ENCODE measurements at places on chromosomes 4 and X.

DNA sequence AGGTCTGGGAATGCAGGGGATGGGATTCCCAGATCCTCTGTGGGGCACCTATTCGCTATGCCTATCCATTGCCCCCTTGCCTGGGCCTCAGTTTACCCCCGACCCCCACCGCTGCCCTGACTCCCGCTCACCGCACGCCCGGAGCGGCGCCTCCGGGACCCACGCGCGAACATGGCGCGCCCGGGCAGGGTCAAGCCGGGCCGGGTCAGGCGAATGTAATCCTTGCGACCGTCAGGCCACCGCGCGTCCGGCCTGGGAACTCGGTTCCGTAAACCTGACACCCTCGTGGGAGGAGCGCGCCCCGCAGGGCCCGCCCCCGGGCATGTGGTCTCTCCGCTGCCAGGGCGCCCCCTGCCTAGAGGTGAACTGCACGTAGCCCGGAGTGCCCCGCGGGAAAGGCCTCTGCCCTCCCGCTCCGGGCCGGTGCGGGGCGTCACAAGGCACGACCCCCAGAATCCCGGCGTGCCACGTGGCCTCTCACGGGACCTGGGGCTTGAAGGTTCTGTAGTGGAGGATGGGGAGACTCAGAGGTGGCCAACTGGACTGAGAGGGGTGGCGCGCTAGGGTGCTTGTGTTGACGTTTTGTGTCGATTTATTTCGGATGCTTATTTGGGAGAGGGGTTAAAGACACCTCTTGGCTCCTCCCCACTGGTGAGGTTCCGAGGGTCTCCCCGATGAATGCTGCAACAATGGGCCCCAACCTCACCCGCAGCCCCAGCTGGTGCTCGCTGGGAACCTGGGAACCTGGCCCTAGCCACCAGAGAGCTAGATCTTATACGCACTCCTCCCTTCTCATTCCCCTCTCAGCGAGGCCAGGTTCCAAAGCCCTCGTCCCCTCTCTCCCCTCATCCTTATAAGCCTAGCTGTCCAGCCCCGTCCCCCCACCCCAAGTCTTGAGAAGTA lies at the start of gene PRICKLE3:
TSS of gene PRICKLE3 (minus strand) at position 249 of the 903 bp plus-strand sequence. CDS start at position 173, 76 bp downstream.
- DNase-seq, result no peak

- DNase-seq, result peak; percentile 5
These were observed 471.2 kb downstream of the IQCM start for GRCh38 chr4:149344436-149344835.

DNA sequence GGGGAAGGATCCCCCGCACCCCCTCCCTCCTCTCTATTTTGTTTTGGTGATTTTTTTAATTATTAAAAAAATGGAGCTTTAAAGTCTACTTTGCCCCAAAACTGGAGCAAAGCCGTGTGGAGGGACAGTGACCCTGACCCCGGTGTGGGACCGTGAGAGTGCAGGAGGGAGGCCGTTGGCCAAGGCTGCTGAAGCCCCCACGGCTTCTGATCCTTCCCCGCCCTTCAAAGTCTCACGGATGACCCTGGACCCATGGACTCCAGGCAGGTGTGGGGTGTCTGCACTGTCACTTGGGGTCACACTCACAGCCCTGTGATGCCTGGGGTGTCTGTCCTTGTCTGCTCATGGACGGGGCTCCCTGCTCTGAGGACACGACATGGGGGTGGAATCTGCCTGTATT lies 133.3 kb downstream of the CPZ start:
- DNase-seq, result no peak

- peak; percentile 11 for DNase-seq
These were observed 45.4 kb downstream of the ZCCHC13 start for GRCh38 chrX:74349387-74349786.

DNA sequence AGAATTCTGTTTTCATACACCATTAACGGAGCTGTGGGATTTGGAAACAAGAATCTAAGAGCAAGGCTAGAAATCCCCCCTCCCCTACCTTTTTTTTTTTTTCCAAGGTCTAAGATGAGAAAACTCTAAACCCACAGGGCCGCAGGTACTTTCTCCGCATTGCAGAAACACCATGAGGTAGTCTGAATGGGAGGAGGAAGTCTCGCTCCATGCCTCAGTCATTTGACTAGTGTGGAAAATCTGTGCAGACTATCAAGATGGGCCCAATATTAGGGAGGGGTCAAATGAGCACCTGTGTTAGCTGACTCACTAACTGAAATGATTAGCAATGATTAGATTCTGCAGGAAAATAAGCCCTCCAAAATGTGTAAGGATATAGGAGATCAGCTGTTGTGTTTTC lies 40.9 kb upstream of the MAP3K15 start:
- no peak for DNase-seq

DNA sequence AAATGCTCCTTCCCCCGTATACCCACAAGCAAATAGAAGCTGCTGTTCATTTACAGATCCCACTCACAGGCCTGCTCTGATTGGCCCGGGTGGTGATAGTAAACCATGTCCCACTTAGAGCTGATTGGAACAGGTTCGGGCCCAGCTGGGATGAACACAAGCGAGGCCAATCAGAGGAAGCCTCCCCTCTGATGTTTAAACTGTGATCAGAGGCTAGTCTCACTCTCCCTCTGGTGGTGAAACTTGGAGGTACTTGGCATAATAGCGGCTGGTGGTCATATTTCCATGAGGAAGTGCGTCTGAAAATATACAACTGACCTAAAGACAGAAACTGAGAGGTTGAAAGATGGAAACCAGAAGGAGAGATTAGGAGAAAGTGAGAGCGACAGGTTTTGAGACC lies 51.5 kb upstream of the TRPC3 start:
- DNase-seq, result no peak

GRCh38 chr4:164935363-164935762 lies 42.1 kb downstream of the TRIM61 start:
- DNase-seq, result no peak

DNA sequence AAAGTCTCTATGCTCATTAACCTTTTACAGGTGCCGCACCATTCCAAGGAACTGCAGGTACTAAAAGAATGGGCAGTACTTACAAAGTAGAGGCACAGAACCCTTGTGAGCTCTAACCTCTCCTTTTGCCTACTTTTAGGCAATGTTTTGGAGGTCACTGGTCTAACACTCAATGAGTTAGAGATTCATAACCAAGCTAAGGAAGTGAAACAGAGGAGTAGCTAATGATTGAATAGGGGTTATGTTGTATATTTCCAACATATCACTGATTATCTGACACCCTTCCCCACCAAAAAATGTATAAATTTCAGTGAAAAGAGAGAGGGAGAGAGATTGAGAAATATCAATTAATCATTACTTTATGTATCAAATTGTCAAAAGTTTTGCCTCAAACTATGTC lies 269.3 kb downstream of the PCDH7 start:
- no peak for DNase-seq

- no peak for DNase-seq
These were observed 149.4 kb downstream of the FAT4 start for GRCh38 chr4:125464146-125464545.

GRCh38 chr4:81491943-81492342 lies 20.2 kb upstream of the RASGEF1B start:
- DNase-seq, result no peak

GRCh38 chrX:39452401-39452800 lies 645.4 kb downstream of the BCOR start:
- DNase-seq, result no peak

- DNase-seq, result no peak
These were observed 143.7 kb upstream of the PABPC4L start for GRCh38 chr4:134345244-134345643.
